Astrocyte (in vitro differentiated cells and primary cell): ENCODE measurements at places on chromosomes 6 and 20. TPM values are rescaled to one million over a fixed set of nuclear protein-coding genes. Genes with fewer than 3 reads are reported as not detected.
A peak's percentile ranks its signal among the peaks of the same experiment; 100 is the strongest.

DNA sequence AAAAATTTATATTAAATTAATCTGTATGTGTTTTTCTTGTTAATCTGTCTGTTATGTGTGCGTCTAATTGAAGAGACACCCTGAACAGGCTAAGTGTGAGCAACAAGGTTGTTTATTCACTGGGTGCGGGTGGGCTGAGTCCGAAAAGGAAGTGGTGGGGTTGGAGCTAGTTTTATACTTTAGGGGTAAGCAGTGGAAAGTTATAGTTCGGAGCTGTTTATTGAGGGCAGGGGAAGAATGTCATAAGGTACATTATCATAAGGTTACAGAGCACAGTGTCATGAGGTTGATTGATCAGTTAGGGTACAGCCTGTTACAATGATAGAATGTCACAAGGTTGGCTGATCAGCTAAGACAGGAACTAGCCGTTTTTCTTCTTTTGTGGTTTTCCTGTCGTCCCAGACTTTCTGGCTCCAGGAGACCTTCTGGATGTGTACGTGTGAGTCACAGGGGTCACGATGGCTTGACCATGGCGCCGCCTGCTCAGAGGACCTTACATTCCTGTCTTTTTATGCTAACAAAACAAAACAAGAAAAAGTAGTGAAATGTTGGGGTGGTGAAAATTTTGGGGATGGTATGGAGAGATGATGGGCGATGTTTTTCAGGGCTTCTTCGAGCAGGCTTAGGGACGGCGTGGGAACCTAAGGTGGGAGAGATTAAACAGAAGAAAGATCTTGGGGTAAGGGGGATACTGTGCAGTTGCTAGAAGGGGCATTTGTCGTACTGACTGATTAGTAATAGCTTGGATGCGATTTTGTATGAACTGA lies 754.0 kb upstream of the ADGRB3 start:
- DNase-seq = peak; percentile 69

GRCh38 chr6:38179300-38179699 lies 359.8 kb downstream of the ZFAND3 start:
- DNase-seq = no peak

- no peak for DNase-seq
Observed at GRCh38 chr6:20837189-20837588, 302.9 kb downstream of the CDKAL1 start.

GRCh38 chr6:46217671-46218131 lies 46.9 kb upstream of the ENPP5 start:
- no peak for DNase-seq

DNA sequence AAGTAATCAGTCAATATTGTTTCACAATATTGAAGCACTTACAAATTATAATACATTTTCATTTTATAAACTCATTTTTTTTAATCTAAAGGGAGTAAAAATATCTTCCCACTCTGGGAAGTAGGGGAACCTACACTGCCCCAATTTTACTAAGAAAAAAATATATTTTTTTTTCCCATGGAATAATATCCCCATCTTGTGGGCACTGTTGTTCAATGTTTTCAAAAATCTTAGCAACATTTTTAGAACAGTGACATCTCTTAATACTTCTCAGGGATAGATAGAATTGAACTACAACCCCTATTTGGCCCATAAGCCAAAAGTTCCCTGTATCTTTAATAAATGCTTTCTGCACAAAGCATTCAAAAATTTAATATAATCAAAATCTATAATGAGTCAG lies 42.9 kb downstream of the ARHGAP18 start:
- DNase-seq = no peak

DNA sequence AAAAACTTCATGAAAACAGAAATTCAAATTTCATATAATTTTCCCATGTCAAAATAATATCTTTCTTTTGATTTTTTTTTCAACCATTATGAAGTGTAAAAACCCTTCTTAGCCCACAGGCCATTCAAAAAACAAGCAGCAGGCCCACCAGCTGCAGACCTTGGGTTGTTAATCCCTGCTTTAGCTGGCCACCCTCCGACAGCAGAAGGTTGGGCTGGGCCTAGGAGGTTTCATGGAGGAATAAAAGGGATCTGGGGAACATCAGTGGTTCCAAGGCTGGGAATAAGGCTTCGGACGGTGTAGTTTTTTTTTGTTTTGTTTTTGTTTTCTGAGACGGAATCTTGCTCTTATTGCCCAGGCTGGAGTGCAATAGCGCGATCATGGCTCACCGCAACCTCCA lies 3.6 kb upstream of the HSP90AB1 start:
- DNase-seq = no peak

DNA sequence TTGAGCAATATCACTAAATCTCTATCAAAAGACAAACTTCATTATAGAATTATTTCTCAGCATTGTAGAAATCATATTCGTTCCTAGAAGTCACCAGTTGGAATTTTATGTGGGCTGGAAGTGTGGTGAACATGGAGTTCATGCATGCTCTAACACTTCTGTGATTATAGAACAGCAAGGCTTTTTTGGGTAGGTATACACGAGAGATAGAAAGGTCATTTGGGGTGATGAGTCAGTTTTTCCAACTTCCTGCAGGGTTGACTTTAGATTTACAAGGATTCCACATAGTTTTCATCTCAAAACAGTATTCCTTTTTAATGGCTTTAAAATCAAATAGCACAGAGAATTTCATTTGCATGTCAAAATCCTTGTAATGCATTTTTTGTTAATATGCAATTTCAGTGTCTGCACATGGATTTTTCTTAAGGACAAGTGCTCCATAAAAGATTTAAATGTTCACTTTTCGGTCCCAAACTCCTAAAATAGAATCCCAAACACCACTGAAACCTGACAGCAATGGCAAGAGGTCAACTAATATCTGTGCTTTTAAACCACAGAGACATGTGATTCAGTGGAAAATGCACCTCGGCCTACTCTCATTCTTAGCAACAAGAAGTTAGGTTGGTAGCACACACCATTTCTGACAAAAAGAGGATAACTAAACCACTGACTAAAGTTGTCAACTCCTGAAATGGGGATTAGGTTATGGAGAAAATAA lies 211.0 kb downstream of the MOXD1 start:
- peak; percentile 73 for DNase-seq

DNA sequence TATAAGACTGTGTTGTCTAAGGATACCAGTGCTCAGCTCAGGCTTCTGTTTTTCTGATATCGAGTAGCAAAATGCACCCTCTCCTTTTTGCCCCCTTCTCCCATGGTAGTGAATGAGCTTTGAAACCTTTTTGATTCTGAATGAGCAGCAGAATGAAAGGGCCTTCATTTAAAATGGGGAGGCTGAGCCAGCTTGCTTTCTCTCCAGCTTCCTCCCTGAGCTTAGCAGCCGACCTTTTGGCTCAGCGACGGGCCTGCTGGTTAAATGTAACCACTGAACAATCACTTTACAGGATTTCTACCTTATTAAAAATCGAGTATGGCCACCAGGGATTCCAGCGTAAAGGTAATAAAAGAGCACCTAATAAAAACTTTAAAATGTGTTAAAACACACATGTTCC lies 133.7 kb upstream of the SPACA1 start:
- no peak for DNase-seq

DNA sequence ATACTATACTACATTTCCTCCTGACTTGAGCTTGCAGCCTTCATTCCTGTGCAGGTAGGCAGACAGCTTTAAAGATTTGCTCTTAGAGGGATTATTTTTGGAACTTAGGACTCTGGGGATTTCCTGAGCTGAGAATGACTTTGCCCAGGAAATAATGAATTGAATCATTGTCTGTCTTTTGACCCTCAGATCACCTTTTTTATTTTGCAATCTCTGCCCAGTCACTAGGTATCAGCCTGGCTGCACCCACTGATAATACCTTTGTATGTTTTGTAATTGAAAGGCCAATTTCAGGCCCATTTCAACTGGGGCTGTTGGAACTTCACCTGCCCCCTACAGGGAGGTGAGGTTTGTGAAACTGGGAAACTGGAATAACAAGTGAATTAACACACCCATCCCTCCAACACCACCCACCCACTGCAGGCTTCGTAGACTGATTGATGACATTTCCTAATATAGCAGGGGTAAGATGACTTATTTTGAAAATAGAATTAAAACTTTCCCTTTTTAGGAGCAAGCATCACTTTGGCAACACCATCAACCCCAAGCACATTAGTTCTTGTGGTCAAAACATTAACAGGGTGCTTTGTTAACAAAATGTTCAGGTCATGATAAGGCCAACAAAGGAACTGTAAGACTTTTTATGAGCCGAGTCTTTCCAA lies 157.1 kb upstream of the CENPW start:
- peak; percentile 84 for DNase-seq

GRCh38 chr6:127921982-127922381 lies 21.1 kb upstream of the THEMIS start:
- DNase-seq = no peak

DNA sequence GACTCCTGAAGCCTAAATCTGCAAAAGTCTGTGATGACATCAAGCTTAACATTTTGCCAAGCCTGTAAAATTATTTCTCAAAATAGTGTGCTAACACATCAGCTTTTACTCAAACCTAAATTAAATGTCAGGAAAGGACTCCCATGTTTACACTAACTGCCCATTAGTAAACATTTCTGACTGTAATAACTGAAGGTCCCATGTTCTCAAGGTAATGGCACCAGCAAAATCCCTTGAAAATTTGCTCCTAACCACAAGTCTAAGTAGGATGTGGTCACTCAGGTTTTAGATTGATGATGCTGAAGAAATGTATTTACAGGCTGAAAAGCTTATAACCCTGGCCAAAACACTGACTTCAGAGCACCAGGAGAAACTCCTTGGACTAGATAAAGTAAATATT lies 33.0 kb downstream of the BACH2 start:
- DNase-seq = peak; percentile 95

GRCh38 chr6:85685713-85686112 lies 43.0 kb upstream of the SYNCRIP start:
- DNase-seq = no peak

DNA sequence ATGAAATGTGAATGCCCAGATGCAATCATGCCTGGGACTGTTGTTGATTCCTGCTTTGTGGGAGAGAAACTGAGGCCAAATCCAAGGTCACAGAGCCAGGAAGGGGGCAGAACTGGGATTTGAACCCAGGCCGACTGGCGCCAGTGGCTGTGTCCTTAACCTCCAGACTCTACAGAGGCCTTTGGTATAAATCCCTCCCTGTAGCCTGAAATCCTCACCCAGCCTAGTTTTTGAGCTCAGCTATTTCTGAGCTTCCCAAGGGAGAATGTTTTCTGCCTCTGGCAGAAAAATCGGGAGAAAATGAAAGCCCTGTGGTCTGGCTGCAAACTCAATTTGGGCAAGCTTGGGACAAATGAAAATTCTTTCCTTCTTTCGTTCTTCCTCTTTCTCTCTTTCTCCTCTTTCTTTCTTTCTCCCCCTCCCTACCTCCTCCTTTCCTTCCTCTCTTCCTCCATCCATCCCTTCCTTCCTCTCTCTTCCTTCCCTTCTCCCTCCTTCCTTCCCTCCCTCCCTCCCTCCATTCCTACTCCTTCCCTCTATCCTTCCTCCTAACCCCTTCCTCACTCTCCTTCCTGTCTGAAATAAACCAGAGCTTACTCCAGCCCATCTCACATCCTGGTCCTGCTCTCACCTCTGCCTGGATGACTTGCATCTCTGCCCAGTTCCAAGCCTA lies 34.9 kb downstream of the SNAI1 start:
- no peak for DNase-seq

- no peak for DNase-seq
Observed at GRCh38 chr20:50805349-50805684, 10.5 kb downstream of the BCAS4 start.

DNA sequence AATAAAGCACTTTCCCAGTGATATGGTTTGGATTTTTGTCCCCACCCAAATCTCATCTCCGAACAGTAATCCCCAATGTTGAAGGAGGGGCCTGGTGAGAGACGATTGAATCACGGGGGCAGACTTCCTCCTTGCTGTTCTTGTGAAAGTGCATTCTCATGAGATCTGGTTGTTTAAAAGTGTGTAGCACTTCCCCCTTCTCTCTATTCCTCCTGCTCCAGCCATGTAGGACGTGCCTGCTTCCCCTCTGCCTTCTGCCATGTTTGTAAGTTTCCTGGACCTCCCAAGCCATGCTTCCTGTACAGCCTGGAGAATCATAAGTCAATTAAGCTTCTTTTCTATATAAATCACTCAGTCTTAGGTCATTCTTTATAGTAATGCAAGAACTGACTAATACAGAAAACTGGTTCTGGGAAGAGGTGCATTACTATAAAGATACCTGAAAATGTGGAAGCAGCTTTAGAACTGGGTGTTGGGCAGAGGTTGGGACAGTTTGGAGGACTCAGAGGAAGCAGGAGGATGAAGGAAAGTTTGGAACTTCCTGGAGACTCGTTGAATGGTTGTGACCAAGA lies 7.4 kb downstream of the EPM2A start:
- no peak for DNase-seq

DNA sequence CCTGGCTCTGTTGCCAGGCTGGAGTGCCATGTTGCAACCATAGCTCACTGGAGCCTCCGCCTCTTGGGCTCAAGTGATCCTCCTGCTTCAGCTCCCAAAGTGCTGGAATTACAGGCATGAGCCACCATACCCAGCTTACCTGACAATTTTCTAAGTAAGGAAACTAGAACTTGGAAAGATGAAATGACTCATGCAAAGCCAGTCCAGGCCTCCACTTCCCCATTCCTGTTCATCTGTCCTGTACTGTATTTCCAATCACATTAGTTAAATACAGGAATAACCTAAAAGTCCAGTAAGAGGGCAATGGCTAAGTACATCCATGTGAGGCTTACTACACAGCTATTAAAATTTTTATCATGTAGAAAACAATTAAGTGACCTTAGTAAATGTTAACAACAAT lies 8.3 kb upstream of the ADGB start:
- DNase-seq = no peak

DNA sequence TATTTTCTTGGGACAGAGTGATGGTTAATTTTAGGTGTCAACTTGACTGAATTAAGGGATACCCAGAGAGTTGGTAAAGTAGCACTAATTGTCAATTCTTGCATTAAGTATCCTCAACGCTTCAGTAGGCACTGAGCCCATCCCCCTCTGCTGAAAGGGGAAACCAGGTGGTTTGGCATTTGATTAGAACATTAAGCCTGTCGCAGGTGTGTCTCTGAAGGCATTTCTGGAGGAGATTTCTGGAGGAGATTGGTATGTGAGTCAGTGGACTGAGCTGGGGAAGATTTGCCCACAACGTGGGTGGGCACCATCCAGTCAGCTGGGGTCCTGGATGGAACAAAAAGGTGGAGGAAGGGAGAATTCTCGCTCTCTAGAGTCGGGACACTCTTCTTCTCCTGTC lies 119.8 kb downstream of the RFX6 start:
- no peak for DNase-seq

GRCh38 chr6:77030929-77031674 lies 432.2 kb downstream of the HTR1B start:
- peak; percentile 10 for DNase-seq

GRCh38 chr6:82865461-82865860 lies 200.2 kb downstream of the UBE3D start:
- DNase-seq = no peak

RGS19 gene
- total RNA-seq = 15.7 and 18.3 TPM in 2 replicates

LYRM2 gene
- 33.7 and 39.2 TPM in 2 replicates for total RNA-seq

TSBP1 gene
- total RNA-seq = not detected in 2 replicates

COL11A2 gene
- total RNA-seq = 1.3 and 2.2 TPM in 2 replicates

NRSN1 gene
- total RNA-seq = not detected in 2 replicates

NHLRC1 gene
- total RNA-seq = 0.29 TPM in 1 of 2 replicates, not detected in the other

PRSS16 gene
- total RNA-seq = 2.0 and 2.3 TPM in 2 replicates

HDGFL1 gene
- total RNA-seq = not detected in 2 replicates

PNPLA1 gene
- not detected in 2 replicates for total RNA-seq

OR12D3 gene
- total RNA-seq = not detected in 2 replicates
